ENCODE measurements at places on chromosomes 11 and 22.

DNA sequence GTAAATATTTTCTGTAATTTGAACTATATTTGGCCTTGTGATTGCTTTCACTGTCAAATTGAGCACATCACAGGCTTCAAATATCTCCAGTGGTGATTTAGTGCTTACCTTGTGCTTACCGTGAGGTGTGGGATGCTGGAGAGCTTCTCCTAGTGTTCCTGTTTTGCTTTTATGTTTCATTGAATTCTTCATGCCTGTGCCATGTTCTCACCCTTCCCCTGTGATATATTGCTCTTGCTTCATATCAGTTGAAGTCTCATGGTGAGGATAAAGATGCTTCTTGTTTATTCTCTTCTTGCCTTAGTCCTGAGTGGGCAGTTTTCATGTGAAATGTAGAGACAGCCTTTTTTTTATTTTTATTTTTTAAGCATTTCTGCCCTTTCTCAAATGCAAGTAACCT lies 198.0 kb upstream of the PDGFD start:
- no peak for DNase-seq

DNA sequence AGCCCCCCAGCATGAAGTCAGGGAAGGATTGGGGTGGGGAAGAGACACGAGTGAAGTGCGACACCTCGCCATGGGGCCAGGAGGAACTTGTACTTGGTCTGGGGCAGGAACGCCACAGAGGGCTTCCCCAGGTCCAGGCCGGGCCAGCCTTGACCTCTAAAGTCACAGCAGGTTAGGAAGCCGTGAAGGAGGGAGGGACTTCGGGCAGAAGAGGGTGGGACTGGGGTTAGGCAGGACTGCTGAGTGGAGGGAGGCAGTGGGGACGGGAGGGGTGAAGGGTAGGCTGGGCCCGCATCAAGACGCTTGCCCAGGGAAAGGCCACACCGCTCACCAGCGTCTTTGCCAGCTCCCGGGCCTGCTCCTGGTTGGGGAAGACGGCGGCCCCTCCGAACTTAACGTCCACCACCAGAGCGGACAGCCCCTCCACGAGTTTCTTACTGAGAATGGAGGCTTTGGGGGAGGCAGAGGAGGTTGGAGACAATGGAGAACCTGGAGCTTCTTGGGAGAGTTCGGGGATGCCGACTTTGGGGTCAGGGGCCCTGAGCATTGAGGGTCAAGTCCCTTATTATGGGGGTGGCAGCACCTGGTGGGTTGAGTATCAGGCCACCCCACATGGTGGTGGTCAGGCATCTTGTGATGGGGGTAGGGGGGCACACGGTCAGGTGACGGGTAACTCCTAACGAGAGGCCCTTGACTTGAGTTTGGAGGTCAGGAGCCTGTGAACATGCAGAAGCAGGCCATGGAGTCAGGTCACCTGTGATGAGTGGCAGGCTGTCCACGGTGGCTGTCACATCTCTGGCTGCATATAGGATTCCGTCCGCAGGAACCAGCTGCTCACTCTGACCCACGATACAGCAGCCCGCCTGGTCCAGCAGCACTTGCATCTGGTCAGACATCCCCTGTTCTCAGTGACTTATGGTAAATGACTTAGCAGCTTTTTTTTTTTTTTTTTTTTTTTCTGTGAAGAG lies 1.7 kb upstream of the SCO2 start:
- no peak for DNase-seq

DNA sequence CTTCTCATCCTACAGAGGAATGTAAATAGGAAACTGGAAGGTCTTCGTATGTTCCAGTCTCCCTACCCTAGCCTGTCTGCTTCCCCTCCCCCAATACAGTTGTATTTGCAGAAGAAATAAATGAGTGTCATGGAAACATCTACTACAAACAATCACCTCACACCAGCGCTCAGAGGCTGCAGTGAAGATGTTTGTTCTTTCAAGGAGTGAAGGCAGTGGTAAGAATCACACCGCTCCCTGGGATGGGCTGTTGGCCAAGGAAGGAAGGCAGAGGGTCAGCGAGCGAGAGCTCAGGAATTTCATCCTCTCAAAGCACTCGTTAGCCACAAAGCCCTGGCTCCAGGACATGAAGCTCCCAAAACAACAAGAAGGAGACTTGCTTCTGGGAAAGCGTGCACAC lies 1.1 kb upstream of the IGSF9B start:
- peak; percentile 9 for DNase-seq

GRCh38 chr11:94132823-94133408 lies 4.3 kb downstream of the PANX1 start:
- no peak for DNase-seq

DNA sequence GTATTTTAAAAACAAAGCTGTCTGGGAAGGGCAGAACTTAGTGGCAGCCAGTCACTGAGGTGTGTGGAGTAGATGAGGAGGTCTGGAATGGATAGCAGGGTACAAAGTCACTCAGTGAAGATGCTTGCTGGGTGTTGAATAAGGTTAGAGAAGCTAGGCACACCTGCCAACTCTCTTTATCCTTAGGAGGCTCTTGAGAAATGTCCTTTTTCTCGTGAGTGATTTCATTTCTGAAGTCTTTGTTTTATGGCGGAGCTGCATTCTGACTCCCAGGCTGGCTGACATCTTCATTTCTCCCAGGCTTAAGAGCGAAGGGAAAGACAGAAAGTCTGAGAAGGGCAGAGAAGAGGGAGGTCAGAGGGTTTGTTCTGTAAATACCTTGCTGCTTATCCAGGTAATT lies 31.0 kb downstream of the CECR2 start:
- DNase-seq: no peak

DNA sequence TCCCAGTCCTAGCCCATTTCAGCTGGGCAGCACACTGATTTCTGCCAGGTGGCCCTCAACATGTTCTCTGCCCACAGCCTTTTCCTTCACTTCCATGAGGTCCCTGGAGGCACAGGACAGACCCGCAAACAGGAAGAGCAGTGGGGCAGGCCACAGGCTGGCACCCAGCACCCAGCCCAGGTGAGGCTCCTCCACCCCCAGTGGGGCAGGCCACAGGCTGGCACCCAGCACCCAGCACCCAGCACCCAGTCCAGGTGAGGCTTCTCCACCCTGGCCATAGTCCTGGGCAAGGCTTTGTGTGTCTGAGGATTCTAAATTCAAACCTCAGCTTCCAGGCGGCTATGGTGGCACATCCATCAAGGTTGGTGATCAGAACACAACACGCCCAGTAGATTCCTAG lies 1413.0 kb downstream of the BRD1 start:
- DNase-seq: no peak

DNA sequence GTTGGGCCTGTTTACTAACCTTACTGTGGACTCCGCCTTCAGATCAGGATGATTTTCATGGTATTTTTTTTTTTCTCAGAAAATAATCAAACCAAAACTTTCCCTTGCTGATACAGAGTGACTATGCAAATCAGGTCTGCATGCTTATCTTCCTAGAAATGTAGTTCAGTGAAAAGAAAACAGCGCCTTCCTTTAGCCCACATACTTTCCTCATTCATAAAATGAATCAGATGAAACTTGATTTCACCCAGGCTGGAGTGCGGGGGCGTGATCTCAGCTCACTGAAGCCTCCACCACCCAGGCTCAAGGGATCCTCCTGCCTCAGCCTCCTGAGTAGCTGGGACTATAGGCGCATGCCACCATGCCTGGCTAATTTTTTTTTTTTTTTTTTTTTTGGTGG lies 26.0 kb downstream of the ZNRF3 start:
- DNase-seq: no peak

DNA sequence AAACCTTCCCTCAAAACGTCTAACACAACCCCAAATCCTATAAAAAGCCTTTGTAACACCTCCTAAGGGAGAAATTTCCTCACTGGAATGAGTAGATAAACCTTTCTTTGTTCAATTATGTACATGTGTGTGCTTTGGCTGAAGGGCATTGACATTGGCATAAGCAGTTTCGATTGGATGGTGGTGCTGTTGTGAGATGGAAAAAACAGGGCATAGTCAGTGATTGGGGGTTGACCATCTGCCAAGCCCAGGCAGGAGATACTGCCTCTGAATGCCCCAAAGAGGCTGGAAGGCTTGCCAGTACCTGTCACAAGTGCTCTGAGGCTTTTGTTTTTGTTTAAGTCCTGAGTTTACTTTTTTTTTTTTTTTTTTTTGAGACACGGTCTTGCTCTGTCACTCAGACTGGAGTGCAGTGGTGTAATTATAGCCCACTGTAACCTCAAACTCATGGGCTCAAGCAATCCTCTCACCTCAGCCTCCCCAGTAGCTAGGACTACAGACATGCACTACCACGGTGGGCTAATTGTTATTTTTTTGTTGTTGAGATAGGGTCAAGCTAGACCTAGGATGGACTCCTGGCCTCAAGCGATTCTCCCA lies 1.2 kb upstream of the CCDC117 start:
- no peak for DNase-seq

- DNase-seq: no peak
Measured at GRCh38 chr11:45267652-45268299, 18.4 kb downstream of the SYT13 start.

DNA sequence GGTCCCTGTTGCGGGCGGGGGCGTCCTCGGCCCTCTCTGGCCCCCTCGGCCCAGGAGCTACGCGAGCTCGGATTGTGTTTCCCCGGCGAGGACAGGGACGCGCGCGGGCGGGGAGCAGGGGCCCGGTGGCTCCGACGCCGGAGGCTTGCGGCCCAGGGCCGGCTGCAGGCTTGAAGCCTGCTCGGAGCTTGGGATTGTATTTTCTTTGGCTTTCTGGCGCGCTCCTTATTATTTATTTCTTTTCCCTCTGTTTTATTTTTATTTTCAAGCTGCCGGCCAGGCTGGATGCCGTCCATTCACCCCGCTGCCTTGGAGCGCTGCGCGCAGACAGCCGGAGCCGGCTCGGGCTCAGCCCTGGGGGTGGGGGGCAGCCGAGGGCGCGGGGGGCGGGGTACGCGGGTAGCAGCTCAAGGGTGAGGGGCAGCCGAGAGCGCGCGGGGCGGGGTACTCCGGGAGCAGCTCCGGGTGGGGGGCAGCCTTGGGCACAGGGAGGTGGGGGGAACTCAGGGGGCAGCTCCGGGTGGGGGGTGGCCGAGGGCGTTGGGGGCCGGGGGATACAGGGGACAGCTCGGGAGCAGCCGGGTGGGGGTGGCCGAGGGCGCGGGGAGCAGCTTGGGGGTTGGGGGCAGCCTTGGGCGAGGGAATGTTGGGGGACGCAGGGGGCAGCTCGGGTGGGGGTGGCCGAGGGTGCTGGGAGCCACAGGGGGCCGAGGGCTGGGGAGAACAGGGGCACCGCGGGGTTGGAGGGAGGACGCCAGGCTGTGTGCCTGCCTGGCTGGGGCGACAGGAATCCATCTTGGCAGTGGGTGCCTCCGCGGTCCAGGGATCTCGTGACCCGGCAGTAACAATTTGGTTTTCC lies 42.7 kb downstream of the KCNJ1 start:
- peak; percentile 15 for DNase-seq

GRCh38 chr11:111833524-111833923 lies 37.9 kb downstream of the ALG9 start:
- DNase-seq: no peak

- no peak for DNase-seq
Measured at GRCh38 chr11:17423533-17424310, 35.3 kb upstream of the KCNJ11 start.

GRCh38 chr11:21948876-21949275 lies 244.0 kb upstream of the ANO5 start:
- no peak for DNase-seq

- no peak for DNase-seq
Measured at GRCh38 chr11:19832086-19832750, 119.6 kb downstream of the NAV2 start.

DNA sequence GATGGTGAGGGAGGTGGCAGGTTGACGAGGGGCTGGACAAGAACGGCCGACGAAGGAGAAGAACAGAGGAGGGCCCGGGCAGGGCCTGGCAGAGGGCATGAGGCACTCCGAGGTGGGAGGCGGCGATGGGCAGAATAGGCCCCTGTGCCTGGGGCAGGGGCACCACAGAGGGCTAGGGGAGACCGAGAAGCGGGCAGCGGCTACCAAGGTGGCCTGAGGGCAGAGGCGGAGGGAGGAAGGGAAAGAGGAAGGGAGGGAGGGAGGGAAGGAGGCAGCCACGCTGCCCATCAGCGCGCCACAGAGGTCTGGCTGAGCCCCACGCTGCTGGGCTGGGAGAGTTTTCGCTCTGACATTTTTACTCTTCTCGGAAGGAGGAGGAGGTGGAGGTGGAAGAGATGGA lies 11.3 kb downstream of the LSP1 start:
- DNase-seq: no peak

DNA sequence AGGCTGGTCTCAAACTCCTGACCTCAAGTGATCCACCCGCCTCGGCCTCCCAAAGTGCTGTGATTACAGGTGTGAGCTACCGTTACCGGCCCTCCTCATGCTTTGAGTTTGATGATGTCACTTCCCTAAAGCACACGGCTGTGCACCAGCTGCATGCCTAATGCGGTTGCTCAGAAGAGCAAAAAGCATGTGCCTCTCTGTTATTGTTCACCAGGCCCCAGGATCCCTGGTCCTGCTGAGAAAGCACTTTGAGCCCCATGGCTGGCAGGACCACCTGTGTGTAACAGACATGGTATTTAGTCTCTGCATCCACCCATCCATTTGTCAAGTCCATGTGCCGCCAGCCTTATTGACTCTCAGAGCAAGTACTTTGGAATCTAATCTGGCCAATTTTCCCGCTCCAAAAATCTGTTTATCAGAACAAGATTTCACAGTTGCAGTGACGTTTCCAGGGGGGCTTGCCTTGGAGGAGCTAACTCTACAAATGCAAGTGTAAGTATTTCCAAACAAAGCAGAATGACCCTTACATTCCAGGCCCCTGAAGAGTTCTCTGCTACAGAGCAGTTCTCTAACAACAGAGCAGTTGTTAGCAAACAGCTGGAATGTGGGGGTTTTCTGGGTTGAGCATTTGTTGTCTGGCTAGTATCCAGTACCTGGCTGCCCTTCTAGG lies 89.4 kb downstream of the LDLRAD3 start:
- DNase-seq: peak; percentile 65

- DNase-seq: no peak
Measured at GRCh38 chr11:67999201-67999629, 4.7 kb downstream of the UNC93B1 start.

DNA sequence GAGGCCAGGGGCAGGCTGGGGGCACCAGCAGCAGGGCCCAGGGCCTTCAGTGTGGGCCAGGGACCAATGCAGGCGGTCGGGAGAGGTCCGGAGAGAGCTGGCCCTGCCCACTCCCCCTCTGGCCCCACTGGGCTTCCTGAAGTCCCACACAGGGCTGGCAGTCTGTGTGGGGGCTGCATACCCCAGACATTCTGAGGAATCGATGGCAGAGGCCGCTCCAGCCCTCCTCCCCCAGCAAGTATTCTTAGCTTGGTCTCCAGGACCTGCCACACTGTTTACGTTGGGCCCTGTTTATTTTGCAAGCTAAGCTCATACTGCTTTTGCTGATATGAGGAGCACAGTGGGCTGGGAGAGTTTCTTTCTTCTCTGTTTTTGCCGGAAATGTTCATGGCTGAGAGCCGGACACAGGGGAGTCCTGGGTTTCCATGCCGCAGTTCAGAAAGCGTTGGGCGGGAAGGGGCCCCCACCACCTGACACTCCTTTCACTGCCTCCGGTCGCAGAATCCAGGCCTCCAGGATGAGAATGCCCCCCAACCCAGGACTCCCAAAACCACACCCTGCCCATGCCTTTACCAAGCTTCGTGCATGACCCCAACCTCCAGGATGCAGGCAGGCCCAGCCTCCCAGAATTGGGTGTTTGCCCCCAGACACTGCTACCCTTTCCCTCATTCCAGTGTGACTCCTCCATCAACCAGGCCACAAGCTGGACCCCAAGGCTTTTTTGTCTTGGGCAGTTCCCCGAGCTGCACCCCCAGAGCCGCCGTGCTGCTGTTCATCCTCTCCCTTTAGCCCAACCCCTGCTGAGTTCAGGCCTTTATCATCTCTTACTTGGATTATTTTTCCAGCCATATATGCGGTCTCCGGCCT lies 81.8 kb upstream of the KCNQ1OT1 start:
- DNase-seq: peak; percentile 7

- DNase-seq: no peak
Measured at GRCh38 chr11:128089962-128090361, 497.4 kb downstream of the ETS1 start.

GRCh38 chr11:114195981-114196731 lies 100.0 kb upstream of the NNMT start:
- no peak for DNase-seq

Measured in astrocyte of the spinal cord (primary cell).